ENCODE measurements at places on chromosomes 2 and 18.

DNA sequence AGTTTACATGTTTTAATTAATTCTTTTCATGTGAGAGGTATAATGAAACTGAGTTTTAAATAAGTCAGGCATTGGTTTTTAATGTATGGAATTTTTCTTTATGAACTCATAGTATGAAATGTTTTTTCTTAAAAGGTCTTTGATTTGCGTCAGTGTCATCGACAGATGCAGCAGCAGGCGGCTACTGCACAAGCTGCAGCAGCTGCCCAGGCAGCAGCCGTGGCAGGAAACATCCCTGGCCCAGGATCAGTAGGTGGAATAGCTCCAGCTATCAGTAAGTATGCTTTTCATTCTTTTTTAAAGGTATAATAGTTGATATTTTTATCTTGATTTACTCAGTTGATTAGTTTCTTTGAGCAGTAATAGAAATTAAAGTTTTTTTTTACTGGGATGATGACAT is 46.5 kb downstream of the SMAD4 start:
- no peak for DNase-seq

GRCh38 chr2:177888581-177888980 is 184.0 kb downstream of the PDE11A start:
- no peak for DNase-seq

- DNase-seq, result no peak
These were observed 1204.0 kb upstream of the ZEB2 start for GRCh38 chr2:145723872-145724271.

DNA sequence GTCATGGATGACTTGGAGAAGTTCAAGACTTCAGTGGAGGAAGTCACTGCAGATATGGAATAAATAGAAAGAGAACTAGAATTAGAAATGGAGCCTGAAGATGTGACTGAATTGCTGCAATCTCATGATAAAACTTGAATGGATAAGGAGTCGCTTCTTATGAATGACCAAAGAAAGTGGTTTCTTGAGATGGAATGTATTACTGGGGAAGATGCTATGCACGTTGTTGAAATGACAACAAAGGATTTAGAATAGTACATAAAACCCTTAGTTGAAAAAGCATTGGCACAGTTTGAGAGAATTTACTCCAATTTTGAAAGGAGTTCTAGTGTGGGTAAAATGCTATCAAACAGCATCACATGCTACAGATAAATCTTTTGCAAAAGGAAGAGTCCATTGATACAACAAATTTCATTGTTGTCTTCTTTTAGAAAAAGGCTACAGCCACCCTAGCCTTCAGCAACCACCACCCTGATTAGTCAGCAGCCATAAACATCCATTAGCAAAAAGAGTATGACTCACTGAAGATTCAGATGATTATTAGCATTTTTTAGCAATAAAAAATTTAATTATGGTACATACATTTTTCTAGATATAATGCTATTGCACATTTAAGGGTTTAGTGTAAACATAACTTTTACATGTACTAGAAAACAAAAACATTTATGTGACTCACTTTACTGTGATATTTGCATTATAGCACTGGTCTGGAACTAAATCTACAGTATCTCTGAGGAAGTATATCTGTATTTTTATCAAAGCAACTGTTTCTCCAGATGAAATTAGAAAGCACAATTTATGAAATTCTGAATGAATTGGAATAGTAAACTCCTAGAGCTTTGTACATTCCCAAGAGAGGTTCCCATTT is 110.5 kb upstream of the TACR1 start:
- peak; percentile 9 for DNase-seq

GRCh38 chr2:190746971-190747761 is 98.3 kb downstream of the NAB1 start:
- DNase-seq, result peak; percentile 51

GRCh38 chr2:74420006-74420405 is 1.4 kb downstream of the C2orf81 start:
- no peak for DNase-seq

DNA sequence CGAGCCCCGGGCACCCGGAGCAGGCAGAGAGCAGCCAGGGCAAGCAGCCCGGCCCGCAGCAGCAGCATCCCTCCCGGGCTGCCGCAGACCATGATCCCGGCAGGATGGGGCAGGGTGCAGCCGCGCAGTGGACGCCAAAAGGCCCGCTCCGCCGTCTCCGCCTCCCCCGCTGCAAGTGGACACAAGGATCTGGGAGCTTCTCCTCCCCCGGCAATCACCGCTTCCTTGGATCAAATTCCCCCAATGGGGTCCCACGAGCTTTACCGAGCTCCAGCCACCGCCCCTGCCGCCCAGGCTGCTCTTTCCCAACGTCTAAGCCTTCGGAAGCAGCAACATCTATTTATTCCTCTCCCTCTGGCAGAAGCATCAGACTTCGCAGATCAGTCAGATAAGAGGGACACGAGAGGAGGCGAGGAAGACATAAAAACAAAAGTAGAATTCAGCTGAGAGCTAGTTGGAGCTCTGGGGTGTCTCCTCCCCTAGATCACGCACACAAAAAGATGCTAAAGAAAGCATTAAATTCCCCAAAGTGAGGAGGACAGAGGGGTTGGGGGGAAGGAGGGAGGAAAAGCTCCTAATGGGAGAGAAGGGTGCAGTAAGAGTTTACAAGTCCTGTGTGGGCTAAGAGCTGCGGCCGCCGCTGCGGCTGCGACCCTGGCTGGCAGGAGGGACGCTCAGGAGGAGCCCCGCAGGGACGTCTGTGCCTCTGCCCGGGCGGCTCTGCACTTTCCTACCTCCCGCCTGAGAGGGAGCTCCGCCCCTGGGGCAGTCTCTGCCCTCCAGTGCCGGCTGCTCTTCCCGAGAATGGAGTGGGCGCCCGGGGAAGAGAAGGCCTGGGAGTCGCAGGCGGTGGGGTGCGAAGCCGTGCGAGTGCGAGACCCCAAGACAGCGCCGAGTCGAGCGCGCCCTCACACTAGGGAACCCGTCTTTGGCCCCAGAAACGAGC is at the start of gene FRZB:
FRZB (minus strand) TSS at position 177 of the 946 bp plus-strand sequence; CDS start at position 92, 85 bp downstream.
- peak; percentile 48 for DNase-seq

DNA sequence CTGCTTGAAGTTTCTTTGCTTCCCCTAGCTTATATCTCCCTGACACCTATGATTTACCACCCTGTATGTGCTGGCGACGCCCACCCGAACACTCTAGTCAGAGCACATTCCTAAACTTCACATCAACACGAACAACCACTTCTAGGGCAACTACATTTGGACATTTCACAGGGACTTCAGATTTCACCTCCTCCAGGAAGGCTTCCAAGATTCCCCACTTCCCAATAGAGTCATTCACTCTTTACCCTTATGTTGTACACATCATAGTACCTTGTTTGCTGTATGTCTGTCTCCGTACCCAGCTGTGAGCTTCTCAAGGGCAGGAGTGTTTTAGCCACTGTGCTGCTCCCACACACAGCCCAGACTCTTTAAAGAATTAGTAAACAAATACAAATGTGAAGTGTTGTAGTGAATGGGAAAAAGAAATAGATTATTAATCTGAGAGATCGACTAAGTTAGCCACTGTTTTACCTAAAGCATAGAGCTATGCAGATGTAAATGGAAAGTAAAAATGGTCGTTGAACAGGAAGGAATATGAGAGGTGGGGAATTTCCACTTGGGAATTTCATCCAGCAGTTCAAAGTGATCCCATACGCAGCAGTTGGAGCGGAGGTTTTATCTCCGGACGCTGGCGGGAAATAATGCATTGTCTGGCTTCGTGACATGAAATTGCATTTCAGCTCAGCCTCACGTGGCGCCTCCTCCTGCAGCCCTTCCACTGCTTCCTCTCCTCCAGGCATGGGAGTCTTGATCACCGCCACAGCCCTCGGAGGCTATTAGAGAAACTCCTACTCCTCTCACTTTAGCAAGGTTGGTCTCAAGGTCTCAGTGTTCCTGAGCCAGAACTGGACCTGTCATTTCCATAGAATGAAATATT is 233.4 kb upstream of the COPS8 start:
- no peak for DNase-seq

DNA sequence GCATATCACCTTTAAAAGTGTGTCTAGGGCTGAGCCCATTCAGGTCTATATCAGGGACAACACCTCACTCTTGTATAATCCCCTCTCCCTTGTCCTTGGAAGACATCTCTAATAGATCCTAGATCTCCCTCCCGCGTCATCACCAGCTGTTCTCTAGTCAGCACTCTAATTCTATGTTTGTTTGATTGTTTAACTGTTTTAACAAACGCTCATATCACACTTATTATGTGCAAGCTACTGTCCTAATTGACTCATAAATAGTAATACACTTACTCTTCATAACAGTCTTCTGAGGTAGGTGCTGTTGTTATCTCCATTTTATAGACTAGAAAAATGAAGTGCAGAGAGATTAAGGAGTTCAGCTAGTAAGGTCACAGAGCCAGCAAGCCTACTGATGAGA is 1.6 kb upstream of the ERMN start:
- no peak for DNase-seq

- DNase-seq, result no peak
These were observed 4.9 kb downstream of the CEBPZOS start for GRCh38 chr2:37201208-37201607.

DNA sequence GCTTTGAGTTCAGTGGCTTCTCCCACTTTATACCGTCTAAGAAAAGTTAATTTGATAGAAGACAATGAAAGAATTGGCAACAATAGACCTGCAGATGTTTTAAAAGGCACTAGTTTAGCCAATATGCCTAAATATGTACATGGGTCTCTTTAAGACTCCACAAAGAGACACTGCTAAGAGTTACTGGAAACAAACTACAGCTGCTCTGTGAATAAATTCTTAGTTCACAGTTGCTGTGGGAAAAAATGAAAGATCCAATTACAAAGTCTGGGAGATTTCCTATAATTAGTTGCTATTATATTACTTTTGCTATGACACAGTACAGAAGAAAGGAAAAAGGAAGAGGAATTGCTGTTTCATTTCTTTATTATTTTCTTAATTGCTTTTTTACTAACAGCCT is 34.3 kb downstream of the SCN9A start:
- DNase-seq, result no peak

DNA sequence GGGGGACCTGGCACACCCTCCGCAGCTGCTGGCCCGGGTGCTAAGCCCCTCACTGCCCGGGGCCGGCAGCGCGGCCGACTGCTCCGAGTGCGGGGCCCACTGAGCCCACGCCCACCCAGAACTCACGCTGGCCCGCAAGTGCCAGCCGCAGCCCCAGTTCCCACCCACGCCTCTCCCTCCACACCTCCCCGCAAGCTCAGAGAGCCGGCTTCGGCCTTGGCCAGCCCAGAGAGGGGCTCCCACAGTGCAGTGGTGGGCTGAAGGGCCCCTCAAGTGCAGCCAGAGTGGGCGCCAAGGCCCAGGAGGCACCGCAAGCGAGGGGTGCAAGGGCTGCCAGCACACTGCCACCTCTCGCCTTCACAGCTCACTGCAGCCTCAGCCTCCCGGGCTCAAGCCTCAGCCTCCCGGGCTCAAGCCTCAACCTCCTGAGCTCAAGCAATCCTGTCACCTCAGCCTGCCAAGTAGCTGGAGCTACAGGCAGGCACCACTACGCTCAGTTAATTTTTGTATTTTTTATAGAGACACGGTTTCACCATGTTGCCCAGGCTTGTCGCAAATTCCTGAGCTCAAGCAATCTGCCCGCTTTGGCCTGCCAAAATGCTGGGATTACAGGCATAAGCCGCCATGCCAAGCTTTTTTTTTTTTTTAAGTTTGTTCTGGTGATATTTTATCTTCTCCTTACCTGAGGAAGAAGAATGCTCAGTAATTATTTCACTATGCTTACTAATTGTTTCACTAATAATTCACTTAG is 71.7 kb upstream of the CDCA7 start:
- no peak for DNase-seq
